HT-29 (cell line): ENCODE measurements at places on chromosomes 12 and 14. TPM values are rescaled to one million over a fixed set of nuclear protein-coding genes. Genes with fewer than 3 reads are reported as not detected.

The CSRP2 gene
- total RNA-seq, result 0.43 TPM in 1 of 2 replicates, not detected in the other

- no peak for DNase-seq
These were observed 32.9 kb downstream of the MEG3 start for GRCh38 chr14:100858838-100859220.

- DNase-seq, result peak; percentile 47
These were observed 34.5 kb upstream of the VRK1 start for GRCh38 chr14:96762650-96763049.

DNA sequence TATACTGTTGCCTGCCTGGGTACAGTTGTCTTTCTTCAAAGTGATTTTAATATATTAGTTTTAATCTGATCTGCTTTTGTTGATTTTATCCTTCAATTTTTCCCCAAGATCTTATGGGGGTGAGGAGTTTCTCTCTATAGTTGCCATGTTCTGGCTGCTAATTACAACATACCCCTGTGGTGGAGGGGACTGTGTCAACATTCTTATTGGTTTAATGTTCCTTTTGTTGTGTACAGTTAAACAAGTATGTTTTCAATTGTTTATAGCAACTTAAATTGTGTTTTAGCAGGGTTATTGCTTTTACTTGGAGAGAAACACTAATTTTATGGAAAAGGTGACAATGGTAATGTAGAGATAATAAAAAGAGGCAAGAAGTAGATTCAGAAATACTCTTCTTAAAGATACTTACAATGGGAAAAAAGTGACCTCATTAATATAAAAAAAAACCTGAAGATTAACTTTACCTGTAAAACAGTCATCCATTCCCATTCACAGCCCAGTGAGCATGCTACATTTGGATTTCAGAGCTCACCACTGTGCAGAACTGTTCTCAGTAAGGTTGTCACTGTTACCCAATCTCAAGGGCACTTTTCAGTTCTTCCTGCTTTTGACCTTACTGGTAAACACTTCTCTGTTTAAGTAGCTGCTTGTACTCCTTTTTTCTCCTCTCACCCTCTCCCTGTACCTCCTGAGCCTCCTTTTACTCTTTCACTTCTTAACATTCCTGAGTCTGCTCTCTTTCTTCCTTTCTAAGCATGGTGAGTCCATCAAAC, 8.1 kb upstream of the LRRK2 start:
- DNase-seq, result no peak

The COQ5 gene
- 12.9 and 14.2 TPM in 2 replicates for total RNA-seq

The TGFB3 gene
- total RNA-seq, result 0.65 and 2.9 TPM in 2 replicates

GRCh38 chr12:54967461-54967860, 17.1 kb downstream of the TESPA1 start:
- no peak for DNase-seq

- DNase-seq, result peak; percentile 24
These were observed 5.6 kb downstream of the FBXO33 start for GRCh38 chr14:39426605-39427004.

DNA sequence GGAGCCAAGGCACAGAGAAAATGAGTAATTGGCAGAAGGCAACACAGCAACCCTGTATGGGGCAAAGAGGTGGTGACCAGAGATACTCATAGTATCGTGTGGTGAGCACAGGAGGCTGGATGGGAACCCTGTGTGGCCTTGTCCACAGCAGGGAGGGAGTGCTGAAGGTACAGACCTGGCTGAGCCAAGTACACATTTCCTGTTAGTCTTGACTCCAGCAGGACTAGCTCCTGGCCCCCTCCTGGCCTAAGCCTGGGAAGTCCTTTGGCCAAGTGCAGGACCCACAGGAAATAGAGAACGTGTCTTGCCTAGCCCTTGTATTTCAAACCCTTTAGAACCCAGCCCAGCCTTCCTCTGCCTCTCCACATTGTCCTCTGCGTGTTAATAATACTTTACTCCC, 289.8 kb upstream of the PWP1 start:
- DNase-seq, result no peak

The DEGS2 gene
- 87.3 and 94.2 TPM in 2 replicates for total RNA-seq

The GYS2 gene
- total RNA-seq, result not detected in 2 replicates
